ENCODE measurements at places on chromosomes 11 and 22.

GRCh38 chr22:23098718-23099530 lies 28.6 kb downstream of the GNAZ start:
- DNase-seq, result no peak

DNA sequence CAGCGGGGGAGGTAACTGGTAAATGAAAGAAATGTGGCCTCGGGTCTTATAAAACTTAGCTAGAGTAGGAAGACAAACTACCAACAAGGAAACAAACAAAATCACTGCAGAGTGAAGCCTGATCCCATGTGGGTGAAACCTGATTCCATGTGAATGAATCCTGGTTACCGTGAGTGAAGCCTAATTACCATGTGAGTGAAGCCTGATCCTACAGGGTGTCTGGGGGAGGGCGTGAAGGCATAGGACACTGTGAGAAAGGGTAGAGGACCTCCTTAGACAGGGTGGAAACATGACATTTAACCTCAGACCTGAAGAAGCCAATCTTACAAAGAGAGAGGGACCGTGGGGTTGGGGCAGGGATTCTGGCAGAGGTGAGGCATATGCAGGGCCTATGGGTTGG lies 106.2 kb upstream of the USP47 start:
- peak; percentile 5 for DNase-seq

- no peak for DNase-seq
These were observed 679 bp downstream of the TUG1 start for GRCh38 chr22:30969532-30970355.

DNA sequence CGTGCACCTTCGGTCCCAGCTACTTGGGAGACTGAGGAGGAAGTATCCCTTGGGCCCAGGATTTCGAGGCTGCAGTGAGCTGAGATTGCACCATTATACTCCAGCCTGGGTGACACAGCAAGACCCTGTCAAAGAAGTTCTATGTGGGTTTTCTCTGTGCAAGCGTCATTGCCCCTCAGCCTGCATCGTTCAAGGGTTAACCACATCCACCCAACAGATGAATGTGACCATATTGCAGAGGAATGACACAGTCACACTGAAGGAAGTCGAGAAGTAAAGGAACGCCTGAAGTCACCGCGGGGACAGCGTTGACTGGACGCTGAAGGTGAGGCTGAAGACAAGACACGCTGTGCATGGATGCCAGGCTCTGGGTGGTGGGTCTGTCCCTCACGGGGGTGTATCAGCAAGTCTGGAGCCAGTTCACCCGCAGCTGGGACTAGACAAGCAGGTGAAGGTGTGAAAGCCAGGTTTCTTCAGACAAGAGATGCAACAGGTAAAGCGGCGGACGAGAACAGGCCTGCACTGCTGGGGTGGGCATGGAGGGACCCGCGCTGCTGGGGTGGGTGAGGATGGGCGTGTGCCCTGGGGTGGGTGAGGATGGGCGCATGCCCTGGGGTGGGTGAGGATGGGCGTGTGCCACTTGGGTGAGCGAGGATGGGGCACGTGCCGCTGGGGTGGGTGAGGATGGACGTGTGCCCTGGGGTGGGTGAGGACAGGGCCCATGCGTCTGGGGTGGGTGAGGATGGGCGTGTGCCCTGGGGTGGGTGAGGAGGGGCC lies 36.5 kb upstream of the TOLLIP start:
- DNase-seq, result no peak

DNA sequence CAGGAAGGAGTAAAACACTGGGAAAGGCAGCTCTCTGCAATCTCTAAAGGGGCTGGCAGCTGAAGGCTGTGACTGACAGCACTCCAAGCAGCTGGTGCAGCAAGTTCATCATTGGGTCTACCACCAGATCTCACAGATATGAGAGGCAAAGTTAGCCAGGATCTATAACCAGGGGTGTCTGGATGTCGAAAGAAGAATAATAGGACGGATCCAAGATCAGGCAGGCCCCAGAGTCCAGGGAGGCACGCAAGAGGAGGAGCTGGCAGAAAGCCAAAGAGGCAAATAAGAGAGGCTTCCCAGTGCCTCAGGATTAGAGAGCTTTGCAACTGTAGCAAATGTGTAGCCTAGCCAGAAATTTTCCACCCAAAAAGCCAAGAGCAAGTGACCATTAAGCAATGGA lies 77.1 kb downstream of the RBMXL2 start:
- DNase-seq, result no peak

DNA sequence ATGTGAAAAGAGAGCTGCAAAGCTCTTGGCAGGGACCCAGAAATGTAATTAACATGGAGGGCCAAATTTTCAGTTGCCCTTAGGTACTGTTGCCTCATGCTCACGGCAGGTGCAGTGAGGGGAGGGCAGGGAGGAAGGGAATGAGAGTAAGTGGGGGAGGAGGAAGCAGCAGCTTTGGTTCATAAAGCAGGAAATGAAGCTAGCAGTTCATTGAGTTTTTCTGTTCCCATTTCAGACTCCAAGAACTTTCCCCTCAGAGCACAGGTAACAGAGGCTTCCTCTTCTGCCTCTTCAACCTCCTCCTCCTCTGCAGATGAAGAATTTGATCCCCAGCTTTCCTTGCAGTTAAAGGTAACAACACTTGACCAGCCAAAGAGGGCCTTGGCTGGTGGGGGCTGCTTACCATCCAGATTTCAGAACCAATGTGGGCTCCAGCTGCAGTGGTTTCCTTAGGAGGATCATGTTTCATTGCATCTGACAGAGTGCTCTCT lies 57.9 kb upstream of the PARVA start:
- DNase-seq, result peak; percentile 87

GRCh38 chr22:31829505-31829904 lies 75.7 kb downstream of the DEPDC5 start:
- no peak for DNase-seq

DNA sequence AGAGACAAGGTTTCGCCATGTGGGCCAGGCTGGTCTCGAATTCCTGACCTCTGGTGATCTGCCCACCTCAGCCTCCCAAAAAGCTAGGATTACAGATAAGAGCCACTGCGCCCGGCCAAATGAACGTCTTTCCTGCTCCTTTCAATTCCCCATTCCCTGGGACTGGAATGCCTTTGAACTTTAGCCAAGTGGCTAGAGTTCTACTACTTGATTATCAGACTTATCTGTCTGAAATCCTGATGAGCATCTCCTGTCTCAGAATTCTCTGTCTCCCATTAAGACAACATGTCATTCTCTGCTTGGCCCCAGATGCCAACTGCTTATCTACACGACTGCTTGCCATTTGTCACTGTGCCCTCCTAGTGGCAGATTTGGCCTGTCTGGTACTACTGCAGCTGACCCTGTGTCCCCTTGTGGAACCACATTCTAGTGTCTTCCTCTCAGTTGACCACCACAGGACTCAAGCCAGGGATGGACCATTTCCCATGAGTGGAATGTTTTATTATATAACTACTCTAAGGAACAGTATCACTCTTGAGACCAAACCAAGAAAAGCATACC lies 33.1 kb upstream of the IPO7 start:
- no peak for DNase-seq

DNA sequence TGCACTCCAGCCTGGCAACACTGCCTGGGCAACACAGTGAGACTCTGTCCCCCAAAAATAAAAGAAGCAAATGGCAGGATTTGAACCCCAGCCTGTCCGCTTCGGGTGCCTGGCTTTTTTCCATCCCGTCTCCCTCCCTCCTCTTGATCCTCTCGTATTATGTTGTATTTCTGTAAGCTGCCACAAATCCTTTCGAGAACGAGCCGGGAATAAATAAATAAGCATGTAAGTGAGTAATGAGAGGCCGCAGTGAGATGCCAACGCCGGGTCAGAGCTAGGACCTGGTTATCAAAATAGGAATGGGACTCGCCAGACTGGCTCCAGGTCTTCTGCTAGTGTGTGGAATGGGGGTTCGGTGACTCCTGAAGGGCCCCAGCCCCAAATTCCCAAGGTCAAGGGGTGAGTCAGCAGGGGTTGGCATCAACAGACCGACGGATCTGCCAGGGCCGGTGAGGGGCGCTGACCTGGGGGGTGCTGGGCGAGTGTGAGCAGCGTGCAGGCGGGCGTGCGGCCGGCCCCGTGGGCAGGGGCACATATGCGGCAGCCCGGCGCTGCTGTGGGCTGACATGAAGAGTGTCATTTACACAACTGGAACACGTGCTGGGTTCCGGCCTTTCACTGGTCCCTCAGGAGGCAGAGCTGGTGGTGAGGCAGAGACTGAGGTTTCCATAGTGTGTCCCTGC lies 47.8 kb downstream of the FLRT1 start:
- DNase-seq, result no peak

- no peak for DNase-seq
These were observed 2.3 kb downstream of the DGCR2 start for GRCh38 chr22:19119949-19120348.

DNA sequence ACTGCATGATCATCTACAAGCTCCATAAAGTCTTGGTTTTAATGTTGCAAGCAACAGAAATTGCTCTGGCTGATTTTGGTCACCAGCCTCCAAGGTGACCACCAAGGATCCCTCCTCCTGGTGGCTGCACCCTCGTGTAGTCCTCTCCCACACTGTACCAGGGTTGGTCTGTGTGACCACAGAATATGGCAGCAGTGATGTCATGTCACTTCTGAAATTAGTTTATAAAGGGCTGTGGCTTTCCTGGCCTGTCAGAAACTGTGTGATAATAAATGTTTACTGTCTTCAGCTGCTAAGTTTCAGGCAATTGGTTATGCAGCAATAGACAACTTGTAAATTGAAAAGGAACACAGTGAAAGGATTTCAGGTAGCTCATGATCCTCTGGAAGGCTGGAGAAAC lies 5.3 kb upstream of the PRDM11 start:
- DNase-seq, result no peak

DNA sequence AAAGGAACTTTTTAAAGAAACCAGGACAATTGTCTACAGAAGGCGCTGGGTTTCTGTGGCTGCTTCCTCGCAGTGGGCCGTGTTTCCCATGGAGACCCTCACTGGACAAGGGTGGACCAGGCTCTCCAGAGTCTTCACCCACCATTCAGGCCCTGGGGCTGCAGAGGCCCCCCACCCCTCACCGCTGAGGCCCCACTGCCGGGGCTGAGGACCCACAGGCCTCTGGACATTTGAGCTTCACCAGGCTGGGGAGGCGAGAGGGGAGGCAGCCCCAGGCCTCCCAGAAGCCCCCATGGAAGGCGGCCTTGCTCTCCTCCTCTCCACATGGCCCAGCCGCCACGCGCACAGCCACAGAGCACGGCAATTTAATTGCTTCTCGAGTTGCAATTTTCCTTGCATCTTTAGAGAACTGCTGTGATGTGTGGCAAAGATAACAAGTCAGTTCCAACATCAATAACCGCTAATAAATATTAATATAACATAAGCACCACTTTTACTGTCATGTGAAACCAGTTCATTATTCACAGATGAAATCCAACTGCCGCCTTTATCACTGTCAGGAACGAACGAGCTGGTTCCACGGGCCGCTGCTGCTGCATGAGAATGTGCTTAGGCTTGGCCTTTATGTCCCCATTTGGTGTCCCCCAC lies 81.0 kb downstream of the PHF21B start:
- DNase-seq, result no peak

DNA sequence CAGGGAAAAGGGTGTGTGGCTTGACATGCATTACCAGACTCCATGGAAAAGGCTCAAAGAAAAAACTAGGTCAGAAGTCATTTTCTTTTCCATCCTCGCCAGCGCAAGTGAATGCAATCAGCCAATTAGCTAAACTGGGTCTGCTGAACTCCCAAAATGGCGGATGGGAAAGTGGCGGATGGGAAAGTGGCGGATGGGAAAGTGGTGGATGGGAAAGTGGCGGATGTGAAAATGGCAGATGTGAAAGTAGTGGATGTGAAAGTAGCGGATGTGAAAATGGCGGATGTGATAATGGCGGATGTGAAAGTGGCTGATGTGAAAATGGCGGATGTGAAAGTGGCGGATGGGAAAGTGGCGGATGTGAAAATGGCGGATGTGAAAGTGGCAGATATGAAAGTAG lies 158.4 kb downstream of the CEP164 start:
- no peak for DNase-seq

DNA sequence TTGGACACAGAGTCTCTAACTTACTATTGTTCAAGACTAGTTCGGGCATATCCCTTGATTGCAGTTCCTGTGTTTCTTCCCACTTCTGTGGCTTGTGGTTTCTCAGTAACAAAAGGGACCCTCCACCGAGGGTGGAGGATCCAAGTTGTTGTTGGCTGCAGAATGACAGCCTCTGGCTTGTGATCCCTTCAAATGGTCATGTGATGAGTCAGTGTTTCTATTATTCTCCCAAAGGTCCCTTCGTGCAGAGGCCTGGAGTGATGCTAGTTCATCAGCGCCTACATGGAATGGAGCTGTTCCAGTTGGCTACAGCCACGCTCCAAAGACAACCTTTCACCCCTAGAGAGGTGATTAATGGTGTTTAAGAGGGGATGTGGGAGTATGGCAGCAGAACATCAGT lies 2.6 kb upstream of the VWCE start:
- no peak for DNase-seq

DNA sequence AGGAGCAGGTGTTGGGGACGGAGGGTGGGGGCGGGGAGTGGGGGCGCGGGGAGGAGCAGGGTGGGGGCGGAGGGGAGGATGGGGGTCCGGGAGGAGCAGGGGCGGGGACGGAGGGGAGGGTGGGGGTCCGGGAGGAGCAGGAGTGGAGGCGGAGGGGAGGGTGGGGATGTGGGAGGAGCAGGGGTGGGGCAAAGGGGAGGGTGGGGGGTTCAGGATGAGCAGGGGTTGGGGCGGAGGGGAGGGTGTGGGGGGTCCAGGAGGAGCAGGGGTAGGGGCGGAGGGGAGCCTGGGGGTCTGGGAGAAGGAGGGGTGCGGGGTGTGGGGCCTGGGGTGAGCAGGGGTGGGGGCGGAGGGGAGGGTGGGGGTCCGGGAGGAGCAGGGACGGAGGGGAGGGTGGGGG lies 17.1 kb downstream of the CRELD2 start:
- no peak for DNase-seq

DNA sequence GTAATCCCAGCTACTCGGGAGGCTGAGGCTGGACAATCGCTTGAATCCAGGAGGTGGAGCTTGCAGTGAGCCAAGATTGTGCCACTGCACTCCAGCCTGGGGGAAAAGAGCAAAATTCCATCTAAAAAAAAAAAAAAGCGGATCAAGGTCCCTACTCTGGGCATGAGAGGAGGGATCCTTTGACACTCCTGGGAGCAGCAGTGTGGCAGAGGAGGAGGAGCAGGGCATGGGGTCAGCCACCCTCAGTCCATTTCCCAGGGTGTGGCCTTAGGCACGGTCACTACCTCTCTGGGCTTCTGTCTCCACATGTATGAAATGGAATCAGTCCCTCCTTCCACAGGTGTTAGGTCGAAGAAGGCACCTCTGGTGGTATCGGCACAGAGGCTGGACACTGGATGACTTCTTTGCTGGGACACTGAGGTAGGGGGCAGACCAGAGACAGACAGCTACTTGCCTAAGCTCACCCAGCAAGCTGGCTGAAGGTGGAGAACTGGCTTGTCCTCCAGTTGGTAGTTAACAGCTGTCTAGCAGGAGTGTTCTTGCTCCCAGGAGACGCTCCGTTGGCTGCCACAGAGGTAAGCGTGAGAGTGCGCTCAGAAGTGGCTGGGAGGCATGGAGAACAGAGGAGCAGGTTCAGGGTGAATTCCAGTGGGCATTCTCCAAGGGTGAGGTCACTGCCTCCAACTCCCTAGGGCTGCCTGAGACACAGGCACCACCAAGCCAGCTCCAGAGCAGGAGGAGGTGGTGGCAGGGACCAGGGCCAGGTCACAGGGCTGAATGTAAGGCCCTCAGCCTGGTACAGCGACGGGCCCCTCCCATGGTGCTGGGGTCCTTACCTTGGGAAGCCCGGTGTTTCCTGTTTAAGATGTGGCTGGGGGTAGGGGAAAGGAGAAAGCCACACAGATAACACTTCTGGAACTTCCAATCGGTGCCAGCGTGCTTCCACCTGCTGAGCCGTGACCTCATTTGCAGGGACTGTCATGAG lies 19.5 kb downstream of the TXN2 start:
- DNase-seq, result peak; percentile 65

- DNase-seq, result no peak
These were observed 42.1 kb upstream of the CRTAM start for GRCh38 chr11:122796128-122796717.
